ENCODE measurements at places on chromosomes 2 and 18.

GRCh38 chr18:29962579-29962978, 1080.0 kb downstream of the DSC3 start:
- DNase-seq, result no peak

GRCh38 chr2:85033388-85033787, 62.4 kb downstream of the KCMF1 start:
- DNase-seq, result no peak

DNA sequence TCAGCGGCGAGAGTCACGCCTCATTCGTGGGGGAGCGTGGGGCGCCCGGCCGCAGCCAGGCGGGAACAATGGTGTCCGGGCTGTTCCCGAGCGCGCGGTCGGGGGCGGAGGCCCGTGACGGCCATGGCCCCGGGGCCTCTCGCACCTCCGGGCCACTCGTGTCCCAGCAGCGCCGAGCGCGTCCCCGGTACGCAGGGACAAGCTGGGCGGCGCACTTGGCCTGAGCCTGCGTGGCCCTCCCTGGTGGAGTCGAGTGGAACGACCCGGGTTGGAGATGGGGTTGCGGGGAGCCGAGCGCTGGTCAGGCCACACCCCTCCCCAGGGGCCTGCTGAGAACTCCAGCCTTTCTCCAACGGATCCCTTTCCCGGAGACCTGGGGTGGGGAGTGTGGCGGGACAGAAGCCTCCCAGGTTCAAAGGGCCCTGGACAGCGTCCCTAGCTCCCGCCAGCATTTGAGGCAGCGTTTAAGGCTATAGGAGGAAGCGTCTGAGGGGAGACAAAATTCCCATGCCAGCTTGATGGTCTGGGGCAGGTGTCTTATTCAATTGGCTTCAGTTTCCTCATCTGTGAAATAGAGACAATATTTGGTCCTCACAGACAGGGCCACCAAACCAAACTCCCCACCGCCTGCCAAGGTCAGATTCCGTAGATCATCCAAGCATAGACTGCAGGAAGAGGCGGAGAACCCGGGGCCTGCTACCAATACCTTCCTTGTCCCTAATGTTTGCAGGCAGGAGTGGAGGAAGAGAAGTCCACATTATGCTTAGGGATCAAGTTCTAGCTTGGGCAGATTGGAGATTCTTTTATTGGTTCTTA, 553 bp downstream of the CNDP2 start:
- DNase-seq, result peak; percentile 50

GRCh38 chr18:48925491-48925780, 25.3 kb downstream of the SMAD7 start:
- no peak for DNase-seq

DNA sequence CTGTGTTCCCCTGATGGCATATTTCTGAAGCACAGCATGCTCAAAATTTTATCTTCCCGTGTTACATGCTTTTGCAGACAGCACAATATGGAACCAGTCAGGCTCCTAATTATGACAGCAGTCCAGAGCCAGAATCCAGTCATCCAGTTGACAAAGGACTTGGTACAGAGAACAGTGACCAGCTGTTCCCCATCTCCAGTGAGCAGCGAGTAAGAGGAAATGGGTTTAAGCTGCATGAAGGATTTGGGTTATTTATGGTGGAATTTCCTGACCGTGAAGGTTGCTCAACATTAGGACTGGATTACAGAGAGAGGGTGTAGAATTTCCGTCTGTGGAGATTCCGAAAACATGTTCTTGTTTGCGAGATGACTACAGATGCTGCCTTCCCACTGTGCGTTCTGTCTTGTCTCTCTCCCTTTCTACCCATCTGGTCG, 24.4 kb downstream of the SGPP2 start:
- DNase-seq, result peak; percentile 95

GRCh38 chr2:27798948-27799645, 27.6 kb downstream of the MRPL33 start:
- peak; percentile 53 for DNase-seq

DNA sequence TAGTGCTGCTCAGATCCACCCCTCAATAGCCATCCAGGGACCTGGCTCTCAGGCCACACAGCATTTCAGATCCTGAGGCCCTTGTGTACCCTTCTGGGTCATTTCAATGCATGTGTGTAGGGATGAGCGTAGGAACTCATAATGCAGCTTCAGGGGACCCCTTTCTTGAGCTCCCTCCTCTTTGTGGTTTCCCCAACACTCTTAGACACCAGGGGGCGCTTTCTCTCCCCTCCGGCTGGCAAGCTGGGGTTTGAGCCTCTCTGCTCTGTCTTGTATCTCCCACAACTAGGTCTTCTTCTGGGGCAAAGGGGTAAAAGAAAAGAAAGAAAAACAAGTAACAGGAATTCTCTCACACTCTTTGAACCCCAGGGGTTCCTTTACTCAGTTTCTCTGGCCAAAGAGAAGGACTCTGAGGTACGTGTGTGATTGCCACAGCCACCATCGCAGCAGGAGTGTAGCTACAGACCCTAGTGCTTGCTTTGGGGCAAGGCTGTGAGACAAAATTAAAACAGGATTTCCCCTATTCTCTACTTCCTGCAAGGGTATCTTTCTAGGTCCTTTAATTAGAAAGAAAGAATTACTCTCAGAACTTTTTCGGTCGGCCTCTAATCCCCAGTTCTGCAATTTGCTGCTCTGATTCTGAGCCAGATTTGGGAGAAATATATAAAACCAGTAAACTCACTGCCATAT, 38.0 kb downstream of the CABYR start:
- DNase-seq, result peak; percentile 71

DNA sequence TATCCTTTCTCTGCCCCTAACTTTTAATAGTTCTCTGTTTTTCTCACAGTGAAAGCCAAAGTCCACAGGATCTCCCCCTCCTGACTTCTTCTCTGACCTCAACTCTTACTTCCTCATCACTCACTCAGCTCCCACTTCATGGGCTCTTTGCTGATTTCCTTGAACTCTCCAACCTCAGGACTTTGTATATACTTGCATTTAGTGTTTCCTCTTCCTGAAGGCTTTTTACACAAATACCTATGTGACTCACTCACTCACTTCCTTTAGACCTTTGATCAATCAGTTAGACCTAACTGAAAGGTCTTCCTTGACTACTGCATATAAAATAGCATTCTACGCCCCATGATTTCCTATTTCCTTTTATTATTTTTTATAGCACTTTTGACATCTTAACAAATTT, 233.1 kb upstream of the MEX3C start:
- DNase-seq, result no peak

GRCh38 chr2:28617502-28618184, 121.8 kb downstream of the PLB1 start:
- no peak for DNase-seq

GRCh38 chr2:160570376-160570775, 76.8 kb upstream of the RBMS1 start:
- DNase-seq, result peak; percentile 44

GRCh38 chr2:238750212-238750904, 97.5 kb upstream of the TWIST2 start:
- no peak for DNase-seq

- DNase-seq, result no peak
Measured at GRCh38 chr2:188944442-188944841, 29.7 kb upstream of the COL3A1 start.

GRCh38 chr2:209322041-209322440, 101.8 kb upstream of the MAP2 start:
- DNase-seq, result no peak

- no peak for DNase-seq
Measured at GRCh38 chr18:59839246-59839645, 60.5 kb upstream of the PMAIP1 start.

DNA sequence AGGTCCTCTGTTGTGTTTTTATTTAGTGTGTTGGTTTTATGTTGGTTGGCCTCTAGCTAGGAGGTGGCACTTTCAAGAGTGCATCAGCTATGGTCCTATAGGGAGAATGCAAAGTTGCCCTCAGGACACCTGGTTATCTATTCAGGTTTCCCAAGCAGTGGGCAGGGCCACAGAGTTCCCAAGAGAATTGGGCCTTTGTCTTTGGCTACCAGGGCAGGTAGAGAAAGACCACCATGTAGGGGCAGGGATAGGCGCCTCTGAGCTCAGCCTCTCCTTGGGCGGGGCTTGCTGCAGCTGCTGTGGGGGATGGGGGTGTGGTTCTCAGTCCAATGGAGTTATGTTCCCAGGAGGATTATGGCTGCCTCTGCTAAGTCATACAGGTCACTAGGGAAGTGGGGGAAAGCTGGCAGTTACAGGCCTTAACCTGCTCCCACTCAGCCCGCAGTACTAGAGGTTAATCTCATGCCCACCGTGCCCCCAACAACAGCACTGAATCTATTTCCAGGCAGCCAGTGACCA, 26.0 kb downstream of the ABCB11 start:
- DNase-seq, result no peak

DNA sequence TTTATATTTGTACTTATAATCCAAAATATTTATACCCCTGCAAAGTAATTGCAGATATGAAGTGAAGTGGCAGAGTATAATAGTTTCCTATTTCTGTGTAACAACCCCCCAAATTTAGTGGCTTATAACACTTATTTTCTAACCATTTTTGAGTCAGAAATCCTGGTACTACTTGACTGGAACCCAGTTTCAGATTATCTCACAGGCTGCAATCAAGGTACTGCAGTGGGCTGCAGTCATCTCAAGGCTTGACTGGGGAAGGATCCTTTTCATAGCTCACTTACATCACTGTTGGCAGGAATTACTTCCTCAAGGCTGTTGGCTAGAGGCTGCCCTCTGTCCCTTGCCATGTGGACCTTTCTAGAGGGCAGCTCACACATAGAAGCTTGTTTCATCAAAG, 558.2 kb upstream of the PKDCC start:
- no peak for DNase-seq

GRCh38 chr2:210555555-210555954, 844 bp upstream of the CPS1 start:
- no peak for DNase-seq

GRCh38 chr2:68832233-68832869, 38.8 kb downstream of the BMP10 start:
- peak; percentile 96 for DNase-seq

DNA sequence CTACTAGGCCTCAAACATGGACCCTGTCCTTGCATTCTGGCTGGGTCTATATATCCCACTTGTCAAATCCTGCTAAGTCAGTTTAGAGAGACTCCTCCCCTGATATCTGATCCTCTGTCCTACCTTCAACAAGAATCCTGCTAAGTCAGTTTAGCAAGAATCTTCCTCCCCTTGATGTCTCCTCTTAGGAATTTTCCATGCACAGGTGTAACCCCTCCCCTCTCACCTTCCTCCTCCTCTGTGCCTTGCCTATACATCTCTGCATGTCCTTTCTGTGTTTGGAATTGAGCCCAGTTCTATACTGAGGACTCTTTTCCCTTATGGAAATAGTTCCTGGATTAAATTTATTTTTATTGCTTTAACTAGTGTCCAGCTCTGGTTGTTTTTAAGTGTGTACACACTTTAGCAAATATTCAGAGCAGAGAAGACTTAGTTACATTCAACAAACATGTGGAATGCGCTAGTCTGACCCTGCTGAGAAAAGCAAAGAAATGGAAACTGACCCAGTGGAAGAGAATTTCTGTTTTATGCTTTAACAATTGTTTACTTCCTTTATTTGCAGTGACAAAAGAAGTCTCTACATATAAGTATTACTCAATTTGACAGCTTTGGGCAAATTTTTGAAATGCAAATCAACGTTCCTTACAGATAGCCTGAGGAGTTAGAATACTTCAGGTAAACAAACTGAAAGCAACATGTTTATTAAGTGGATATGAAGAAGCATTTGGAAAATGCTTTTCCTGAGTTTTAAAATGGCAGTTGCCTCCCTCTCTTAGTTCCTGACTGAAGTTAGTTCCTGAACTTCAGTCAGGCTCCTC, 80.6 kb downstream of the RIT2 start:
- DNase-seq, result no peak

- DNase-seq, result no peak
Measured at GRCh38 chr2:185736210-185736609, 2.4 kb upstream of the FSIP2 start.

DNA sequence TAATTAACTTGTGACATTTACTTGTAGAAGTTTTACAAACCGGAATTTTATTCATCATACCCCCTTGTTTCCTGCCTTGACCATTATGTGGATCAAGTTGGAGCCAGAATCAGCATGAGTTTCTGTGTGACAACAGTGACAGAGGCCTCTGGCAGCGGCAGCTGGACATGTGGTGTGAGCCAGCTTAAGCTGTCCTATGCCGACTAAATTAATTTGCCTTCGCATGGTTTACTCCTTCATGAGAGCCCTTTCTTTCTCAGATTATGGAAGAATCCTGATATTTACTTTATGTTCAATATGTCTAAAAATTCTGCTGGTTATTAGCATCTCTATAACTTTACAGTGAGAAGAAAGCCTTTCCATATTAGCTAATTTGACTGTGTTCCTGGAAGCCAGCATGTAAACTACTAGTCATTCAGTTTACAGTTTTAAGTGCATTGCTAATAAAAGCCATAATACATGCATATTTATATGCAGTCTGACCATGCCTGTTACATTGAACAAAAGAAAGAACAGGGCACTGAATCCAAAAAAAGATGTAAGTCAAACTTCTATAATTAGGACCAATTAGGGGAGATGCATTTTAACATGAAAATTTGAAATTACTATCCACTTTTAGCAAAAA, 495.8 kb upstream of the ACVR2A start:
- no peak for DNase-seq

DNA sequence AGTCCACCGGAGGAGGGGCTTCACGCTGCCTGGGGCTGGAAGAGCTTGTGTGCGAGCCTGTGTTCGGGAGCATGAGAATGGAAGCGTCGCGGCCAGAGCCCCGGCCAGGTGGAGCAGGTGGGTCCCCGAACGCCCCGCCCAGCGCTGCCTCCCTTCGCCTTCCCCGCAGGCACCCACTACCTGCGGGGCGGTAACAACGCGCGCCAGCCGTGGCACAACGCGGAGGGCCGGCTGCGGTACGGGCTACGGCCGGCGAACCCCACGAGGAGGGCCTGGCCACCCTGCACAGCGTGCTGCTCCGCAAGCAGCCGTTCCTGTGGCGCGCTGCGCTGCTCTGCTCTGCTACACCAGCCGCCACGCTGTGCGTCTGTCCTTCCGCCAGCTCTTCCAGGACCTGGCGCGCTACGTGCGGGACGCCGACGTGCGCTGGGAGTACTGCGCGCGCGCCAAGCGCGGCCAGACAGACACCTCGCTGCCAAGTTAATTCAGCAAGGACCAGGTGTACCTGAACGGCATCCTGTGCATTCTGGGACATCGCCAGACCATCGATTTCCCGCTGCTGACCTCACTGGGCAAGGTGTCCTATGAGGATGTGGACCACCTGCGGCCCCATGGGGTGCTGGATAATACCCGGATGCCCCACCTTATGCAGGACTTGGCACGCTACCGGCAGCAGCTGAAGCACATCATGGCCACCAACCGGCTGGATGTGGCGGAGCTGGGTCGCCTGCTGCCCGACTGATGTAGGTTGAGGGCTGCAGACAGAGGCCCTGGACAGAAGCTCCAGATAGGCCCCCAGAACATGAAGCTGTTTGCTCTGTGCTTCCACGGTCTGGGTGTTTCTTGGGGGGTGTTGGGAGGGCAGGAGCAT, 200.6 kb downstream of the NAPG start:
- DNase-seq, result no peak

- DNase-seq, result no peak
Measured at GRCh38 chr2:30252723-30253701, 21.7 kb downstream of the LBH start.

- DNase-seq, result peak; percentile 17
Measured at GRCh38 chr18:35267161-35267651, 22.8 kb downstream of the ZSCAN30 start.

GRCh38 chr2:144078802-144079724, 440.9 kb downstream of the ZEB2 start:
- DNase-seq, result no peak

GRCh38 chr2:95385570-95385984, 16.9 kb upstream of the FAHD2A start:
- no peak for DNase-seq

Measured in inflammatory macrophage treated with lipopolysaccharide for 1 hour (primary cell).